ENCODE measurements at places on chromosomes 11 and 22.

GRCh38 chr11:128346804-128347203 is 240.6 kb downstream of the ETS1 start:
- no peak for DNase-seq

GRCh38 chr22:47011131-47011858 is 248.8 kb downstream of the TBC1D22A start:
- DNase-seq = no peak

DNA sequence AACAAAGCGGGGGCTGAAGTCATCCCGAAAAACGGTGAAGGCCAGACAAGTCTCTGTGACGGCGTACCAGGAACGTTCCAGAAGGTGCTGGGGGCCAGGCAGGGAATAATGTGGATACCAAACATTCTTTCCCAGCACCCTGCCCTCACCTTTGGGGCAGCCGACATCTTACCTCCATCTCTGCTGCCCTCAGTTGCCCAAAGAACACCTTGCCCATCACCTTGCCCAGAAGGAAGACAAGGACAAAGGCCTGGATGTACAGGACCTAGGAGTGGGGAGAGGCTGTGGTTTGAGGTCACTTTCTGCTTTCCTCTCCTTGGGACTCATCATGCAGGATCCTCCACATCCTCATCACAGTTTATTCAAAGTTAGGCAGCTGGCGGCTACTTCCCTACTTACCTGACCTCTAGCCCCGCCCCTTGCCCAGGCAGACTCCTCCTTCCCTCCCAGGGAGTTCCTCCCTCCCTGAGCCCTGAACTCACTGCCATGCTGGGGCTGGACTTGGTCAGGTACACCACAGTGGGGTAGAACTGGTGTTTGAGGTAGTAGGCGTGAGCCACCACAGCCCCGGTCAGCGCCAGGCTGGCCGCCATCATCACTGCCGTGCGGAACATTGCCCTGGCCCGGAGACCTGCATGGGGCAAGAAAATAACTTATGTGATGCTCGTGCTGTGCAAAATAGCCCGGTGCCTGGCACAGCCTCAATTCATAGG is 1.2 kb downstream of the SYVN1 start:
- no peak for DNase-seq

DNA sequence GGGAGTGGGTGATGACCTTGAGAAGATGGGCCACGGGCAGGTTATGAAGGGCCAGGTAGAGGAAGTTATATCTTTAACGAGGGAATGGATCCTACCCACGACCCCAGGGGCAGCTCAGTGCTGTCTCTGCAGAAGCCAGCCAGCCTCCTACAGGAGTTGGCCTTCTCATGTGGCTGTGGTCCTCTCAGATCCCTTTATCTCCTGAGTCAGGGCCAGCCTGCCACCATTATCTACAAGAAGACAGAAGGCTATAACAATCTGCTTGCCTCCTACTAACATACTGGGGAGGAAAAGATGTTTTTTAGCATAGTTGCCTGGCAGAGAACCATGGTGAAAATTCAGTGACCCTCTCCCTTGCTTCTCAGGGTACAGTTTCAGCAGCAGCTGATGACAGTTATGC is 7.0 kb upstream of the YWHAH start:
- DNase-seq = no peak

Data from Caki2 (cell line).